GM12865 (cell line): ENCODE measurements at places on chromosomes 7 and 10.
A peak's percentile ranks its signal among the peaks of the same experiment; 100 is the strongest.

DNA sequence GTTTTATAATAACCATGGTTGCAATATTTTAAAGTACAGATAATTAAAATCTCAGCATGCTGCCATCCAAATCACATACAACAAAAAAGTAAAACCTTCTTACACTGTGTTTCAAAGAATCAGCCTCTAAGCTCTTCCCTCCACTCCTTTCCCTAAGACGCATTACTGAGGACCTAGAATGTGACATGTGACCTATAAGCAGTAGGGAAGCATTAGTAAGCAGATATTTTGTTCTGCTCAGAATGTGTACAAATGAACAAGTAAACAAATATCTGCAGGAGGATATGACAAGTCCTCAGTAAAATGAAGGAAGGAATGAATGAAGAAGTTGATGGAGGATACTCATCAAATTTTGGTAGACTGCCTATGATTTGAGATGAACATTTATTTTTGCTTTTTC is 49.1 kb downstream of the RAB11FIP2 start:
- DNase-seq = no peak

DNA sequence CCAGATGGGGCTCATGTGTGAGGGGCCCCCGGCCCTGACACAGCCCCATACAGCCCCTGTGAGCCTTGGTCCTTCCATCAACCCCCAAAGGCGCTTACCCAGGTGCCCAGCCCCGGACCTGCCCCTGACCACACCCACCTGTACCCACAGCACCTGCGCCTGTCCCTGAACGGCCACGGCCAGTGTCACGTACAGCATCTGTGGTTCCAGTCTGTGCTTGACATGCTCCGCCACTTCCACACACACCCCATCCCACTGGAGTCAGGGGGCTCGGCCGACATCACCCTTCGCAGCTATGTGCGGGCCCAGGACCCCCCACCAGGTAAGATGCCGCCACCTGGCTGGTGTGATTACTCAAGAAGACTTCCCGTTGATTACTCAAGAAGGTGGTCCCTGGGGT is 33.5 kb downstream of the SH2B2 start:
- DNase-seq = no peak

GRCh38 chr10:48497780-48498770 is 106.8 kb downstream of the ARHGAP22 start:
- no peak for DNase-seq

DNA sequence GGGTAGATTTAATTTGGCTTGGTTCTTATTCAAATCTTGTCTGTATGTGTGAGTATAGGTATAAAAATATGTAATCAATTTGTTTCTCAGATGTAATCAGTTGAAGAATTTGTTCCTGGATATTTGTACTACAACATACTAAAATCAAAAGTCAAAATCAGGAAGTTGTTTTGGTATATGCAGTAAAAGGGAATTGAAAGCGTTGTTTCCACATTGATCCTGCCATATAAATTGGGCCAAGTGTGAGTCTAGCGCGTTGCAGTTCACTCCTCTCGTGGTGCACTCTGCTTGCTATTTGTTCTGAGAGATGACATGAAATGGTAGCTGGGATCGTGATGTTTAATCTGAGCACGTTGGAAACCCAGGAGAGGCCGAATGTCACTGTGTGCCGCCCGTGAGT is 55.9 kb downstream of the SHH start:
- peak; percentile 34 for DNase-seq

GRCh38 chr7:79376299-79377025 is 77.0 kb downstream of the MAGI2 start:
- no peak for DNase-seq

GRCh38 chr10:43408331-43408709 is 666 bp downstream of the HNRNPF start:
- DNase-seq = no peak

GRCh38 chr7:45494885-45495284 is 79.3 kb upstream of the ADCY1 start:
- DNase-seq = no peak

- no peak for DNase-seq
Observed at GRCh38 chr10:122349758-122350369, 24.6 kb upstream of the PLEKHA1 start.

DNA sequence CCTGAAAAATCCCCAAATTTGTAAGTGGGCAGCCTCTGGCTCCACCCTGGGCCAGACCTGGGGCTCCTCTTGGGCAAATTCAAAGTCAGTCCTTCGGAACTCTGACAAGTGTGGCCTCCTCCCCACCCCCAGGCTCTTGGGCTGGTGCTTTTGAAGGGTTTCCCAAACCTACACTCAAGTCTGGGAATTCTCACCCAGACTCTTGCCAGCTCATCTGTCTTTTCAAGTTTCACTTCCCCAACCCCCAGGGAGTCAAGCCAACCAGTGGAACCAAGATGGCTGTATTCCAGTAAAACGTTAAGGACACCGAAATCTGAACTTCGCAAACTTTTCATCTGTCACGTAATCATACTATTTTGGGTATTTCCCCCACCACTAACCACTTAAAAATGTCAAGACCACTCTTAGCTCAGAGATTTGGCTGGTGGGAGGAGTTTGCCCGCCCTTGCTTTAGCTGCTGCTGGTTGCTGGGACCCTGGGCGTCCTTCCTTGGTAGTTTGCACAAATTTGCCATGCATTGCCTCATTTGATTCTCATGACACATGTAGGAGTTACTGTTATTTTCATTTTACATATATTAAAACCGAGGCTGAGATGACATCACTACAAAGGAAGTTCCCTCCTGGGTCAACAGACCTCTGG is 1.7 kb upstream of the MYO1G start:
- DNase-seq = peak; percentile 92

DNA sequence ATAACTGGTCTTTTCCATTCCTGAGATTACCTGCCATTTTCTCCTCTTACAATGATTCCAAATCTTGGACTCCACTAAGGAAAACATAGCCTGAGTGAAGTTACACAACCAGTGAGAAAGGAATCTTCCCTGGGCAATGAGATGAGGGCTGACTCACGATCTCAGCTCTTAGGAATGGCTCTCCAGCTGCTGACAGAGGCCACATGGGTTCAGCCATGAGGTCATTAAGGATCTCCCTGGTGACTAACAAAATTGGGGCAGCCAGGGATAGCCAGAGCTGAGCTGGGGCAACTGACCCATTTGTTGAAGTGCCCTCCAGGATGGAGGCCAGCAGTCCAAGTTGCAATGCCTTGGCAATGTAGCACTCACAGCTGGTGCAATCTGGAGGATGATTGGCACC is 78.7 kb upstream of the MKLN1 start:
- DNase-seq = no peak

DNA sequence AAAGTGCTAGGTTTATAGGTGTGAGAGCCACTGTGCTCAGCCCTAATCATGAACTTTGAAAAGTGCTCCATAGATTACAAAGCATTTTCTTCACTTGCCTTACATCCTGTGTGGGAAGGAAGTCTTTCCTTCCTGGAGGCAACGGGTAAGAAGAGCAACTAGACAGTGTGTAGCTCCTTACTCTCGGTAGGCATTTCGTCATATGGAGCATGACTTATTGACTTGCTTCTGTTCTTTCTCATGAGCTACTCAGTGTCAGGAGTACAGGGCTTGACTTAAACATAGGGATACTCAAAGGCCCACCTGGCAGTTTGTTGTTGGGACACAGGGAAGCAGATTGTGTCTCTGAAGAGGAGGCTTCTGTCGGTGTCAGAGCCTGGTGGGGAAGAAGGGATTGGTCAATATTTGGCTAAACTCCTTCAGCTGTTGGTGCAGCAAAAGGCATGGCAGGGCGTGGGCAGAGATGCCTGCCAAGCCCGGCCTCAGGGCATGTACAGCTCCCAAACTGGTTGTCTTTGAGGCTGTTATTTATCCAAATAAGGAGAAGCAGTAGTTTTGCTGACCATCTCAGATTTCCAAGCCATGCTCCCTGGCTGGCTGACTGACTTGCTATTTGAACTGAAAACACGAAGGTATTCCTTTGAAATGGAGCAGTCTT is 248.9 kb downstream of the KIAA1217 start:
- no peak for DNase-seq

DNA sequence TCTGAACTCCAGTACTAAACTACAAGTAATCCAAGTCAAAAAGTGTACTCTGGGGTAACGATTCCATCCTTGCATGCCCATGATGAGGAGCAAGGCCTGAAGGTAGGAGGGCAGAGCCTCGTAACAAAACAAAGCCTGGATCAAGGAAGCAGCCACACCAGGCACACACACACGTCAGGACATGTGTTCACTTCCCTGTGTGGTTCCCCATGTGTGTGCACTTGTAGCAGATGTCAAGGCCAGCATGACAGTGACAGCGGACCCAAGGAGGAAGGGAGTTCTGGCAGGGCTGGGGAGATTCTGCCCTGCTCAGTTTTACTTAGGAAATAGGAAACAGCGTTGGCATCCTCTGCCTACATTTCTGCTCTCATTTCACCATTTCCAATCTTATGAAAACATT is 92.8 kb downstream of the ALOX5 start:
- no peak for DNase-seq

DNA sequence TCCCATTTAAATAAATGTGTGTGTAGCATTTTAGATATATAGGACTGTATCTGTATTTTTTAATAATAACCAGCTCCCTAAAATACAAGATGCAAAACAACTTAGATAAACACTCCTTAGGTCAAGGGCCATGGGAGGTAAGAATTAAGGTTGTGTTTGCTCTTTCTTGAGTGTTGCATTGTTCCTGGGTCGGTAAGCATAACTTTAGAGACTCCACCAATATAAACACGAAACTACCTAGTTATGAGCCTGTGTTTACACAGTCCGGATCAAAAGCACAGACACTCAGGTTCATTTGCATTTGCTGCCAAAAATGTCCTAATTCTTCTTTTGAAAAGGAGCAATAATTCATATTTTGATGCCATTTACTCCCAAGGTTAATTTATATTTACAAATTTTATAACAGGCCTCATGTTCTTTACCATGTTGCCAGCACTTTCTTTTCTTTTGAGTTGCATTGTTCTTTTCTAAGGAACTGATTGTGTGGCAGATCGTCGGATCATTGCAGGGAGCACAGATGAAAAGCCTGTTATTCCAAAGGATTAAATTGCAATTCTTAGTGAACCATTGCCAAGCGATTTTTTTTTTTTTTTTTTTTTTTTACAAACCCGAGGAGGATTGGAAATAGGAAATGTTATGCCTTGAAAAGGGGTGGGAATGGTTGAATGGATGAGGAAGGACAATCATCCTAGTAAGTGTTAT is 45.8 kb upstream of the GLCCI1 start:
- DNase-seq = peak; percentile 56

DNA sequence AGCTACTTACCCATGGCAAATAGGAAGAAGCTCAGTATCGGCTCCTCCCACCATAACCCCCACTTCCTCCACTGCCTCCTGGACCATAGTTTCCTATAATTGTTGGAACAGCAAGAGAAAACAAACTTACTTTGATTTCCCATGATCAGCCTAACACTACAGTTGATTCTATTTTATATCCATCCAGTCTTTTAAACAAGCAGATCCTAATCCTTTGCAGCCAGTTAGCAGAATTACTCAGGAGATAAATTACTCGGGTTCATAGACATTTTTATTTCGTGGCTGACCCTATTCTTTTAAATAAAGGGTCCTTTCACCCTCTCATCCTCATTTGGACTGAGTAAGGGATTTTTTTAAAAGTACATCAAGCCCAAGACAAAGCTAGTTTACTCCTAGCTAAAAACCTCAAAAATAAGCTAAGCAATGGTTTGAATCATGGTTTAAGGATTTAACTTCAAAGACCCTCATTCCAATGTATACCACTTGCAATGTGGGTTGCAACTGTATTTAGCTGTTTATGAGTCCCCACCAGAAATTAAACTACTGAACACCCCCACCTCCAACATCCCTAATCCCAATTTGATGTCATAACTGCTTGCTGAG is 8.0 kb downstream of the HNRNPA2B1 start:
- DNase-seq = no peak

GRCh38 chr7:114180556-114181266 is 233.9 kb upstream of the FOXP2 start:
- no peak for DNase-seq

DNA sequence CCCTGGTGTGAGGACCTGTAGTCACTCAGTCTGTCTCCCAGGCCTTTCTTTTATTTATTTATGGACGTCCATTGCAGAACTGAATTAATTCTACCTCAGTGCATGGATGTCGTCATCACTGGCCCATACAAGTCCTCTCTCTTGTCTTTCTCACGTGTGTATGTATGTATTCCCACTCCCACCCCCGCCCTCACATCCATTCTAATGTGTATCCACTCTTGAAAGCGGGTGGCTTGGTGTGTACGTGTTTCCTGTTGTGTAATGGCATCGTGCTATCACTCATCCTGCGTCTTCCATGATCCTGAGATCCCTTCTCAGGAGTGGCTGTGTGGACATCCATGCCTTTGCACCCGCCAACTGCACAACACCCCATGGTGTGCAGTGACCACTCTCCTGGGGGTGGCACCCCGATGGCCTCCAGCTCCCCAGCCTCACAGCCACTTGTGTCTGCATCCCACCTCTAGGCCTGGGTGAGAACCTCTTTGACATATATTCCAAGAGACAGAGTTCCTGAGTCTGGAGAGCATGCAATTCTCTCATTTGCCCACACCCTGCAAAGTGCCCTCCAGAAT is 3.0 kb upstream of the AOC1 start:
- DNase-seq = no peak

DNA sequence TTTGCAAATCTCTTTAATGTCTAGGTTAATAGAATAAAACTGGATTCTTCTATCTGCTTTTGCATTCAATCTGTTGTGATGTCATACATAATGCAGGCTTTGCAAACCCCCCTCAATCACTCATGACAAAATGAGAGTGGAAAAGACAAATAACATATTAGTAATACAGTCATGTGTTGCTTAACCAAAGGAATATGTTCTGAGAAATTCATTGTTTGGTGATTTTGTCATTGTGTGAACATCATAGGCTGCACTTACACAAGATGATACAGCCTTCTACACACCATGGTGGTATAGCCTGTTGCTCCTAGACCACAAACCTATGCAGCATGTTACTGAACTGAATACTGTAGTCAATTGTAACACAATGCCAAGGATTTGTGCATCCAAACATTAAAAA is 87.3 kb upstream of the SEC61G start:
- no peak for DNase-seq
